Calu3 (cell line): ENCODE measurements at places on chromosomes 2 and 18. TPM values are rescaled to one million over a fixed set of nuclear protein-coding genes. Genes with fewer than 3 reads are reported as not detected.

SIGLEC15 gene
- 0.28 and 0.83 TPM in 2 replicates for total RNA-seq

RNF152 gene
- total RNA-seq, result 1.0 TPM in 2 replicates

ADRA2B gene
- 0.22 TPM in 1 of 2 replicates, not detected in the other for total RNA-seq

FAM124B gene
- total RNA-seq, result not detected in 2 replicates

PDCD1 gene
- total RNA-seq, result not detected in 2 replicates

KYNU gene
- 64.2 and 78.7 TPM in 2 replicates for total RNA-seq

ME2 gene
- 45.6 and 46.1 TPM in 2 replicates for total RNA-seq
